Heart right ventricle (tissue), 16 donors: ENCODE measurements at places on chromosomes 1 and 21.

DNA sequence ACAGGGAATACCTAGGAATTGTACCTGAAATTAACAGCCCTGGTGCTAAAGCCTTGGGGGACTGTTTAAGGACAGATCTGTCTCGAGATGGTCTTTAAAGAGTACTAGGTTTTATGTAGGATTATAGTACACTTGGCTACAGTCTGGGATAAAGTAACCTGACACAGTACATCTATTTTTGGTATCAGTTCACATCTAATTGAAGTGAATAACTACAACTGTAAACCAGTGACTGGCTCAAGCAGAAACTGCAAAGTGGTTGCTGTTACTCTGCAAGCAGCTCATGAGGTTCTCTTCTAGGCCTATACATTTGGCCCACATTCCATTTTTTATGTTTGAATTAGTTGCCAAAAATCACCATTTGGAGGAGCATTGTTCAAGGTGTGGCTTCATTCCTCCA, 320.8 kb upstream of the USP25 start:
- no peak for DNase-seq

GRCh38 chr1:113141650-113142473, 68.9 kb downstream of the LRIG2 start:
- no peak for DNase-seq

GRCh38 chr1:27383039-27383605, at the start of gene CD164L2:
Gene CD164L2, minus strand, starts transcription at chr1:27383333. Its CDS starts 94 bp downstream, at chr1:27383239.
- DNase-seq: no peak

GRCh38 chr1:14767075-14767474, 168.6 kb downstream of the KAZN start:
- no peak for DNase-seq

DNA sequence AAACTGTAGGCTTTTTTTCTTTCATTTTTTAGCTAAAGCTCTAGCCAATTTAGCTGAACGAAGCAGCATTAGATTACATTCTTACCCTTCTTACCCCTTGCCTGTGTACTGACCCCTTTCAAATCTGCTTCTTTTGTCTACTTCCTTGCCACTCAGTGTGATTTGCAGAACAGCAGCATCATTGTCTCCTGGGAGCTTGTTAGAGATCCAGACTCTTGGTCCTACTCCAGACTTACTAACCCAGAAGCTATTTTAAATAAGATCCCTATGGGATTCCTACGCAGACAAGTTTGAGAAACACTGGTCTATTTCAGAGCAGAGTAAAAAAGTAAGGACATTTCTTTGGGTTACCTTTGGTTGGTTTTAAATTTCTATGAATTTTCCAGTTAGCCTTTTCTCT, 13.8 kb downstream of the LRRC39 start:
- no peak for DNase-seq

GRCh38 chr1:88043834-88044233, 640.2 kb upstream of the PKN2 start:
- DNase-seq: no peak

GRCh38 chr1:2083666-2084065, 33.5 kb downstream of the PRKCZ start:
- no peak for DNase-seq

DNA sequence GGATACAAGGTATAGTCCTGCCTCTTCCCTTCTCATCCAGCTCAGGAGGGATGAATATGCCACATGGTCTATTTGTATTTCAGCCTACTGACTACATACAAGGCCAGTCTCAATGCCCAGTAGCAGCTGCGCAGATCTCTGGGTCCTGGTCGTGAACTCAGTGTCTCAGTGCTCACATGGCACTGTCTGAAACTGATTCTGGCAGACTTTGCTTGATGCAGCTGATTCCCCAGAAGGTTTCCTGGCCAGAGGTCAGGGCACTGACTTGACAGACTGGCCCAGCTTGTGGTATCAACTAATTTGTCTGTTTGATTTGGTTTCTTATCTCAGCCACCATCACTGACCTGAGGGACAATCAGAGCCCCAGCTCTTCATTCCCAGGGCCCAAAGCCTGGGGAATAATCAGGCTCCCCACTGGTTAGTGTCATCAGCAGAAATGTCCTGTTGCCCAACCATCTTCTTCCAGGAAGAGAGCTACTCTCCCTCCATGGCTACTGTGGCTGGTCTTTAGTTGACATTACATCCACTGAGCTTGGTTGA, 7.5 kb upstream of the SPRR4 start:
- DNase-seq: no peak

- no peak for DNase-seq
Measured at GRCh38 chr1:207987164-207987563, 76.2 kb upstream of the CD34 start.

- no peak for DNase-seq
Measured at GRCh38 chr1:46820076-46820475, 21.2 kb downstream of the CYP4B1 start.

- DNase-seq: no peak
Measured at GRCh38 chr1:226325178-226325577, 16.2 kb upstream of the LIN9 start.

GRCh38 chr21:21001591-21002100, 3.4 kb downstream of the NCAM2 start:
- DNase-seq: no peak

- DNase-seq: no peak
Measured at GRCh38 chr1:147109041-147109440, 63.2 kb downstream of the PRKAB2 start.

GRCh38 chr1:174194461-174194860, 35.1 kb downstream of the RABGAP1L start:
- DNase-seq: no peak

DNA sequence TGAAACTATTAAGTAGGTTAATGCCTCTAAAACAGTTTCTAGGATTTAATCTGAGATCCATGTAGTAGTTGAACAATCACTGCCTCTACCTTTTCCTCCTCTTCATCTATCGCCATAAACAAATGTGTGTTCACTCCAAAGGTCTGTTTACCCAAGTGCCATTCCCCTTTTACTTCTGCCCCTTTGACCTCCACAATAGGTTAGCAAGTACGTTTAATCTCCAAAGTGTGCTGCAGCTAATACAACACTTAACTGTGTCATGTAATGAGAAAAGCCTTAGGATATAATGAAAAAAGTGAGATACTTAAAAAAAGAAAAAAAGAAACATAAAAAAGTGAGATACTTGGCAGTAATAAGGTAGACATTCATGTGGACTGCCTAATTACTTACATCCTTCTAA, 28.2 kb downstream of the GPBP1L1 start:
- no peak for DNase-seq

DNA sequence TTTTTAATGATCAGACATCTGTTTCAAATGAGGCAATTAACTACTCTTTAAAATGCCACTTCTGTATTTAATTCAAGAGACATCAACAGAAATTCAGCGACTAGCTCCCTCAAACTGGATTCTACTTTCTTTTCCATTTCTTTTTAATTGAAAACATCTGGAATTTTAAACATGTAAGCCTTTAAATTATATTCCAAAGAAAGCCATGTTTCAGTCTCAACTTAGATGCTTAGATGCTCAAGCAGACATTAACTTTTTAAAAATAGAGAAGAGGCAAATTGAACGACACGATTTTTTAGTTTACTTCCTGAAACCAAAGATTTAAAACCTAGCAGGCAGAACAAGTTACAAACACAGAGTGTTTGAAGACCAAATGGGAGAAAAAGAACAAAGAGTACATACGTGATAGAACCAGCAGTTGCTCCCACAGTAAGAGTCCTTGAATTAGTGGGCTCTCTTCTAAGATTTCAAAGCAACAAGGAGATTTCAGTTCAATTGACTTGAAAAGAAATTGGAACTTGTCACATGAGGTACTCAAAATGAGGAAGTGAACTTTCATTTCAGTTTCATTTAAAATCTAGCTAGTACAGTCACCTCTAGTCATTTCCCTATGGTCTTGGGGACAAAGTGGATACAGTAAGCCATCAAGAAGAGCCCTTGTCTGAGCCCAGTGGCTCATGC, at the start of gene CTSS:
CTSS (minus strand) TSS at position 483 of the 681 bp plus-strand sequence. CDS start 1,015 bp downstream, outside the sequence.
- no peak for DNase-seq

- DNase-seq: no peak
Measured at GRCh38 chr1:227924833-227925574, 22.7 kb downstream of the WNT9A start.

DNA sequence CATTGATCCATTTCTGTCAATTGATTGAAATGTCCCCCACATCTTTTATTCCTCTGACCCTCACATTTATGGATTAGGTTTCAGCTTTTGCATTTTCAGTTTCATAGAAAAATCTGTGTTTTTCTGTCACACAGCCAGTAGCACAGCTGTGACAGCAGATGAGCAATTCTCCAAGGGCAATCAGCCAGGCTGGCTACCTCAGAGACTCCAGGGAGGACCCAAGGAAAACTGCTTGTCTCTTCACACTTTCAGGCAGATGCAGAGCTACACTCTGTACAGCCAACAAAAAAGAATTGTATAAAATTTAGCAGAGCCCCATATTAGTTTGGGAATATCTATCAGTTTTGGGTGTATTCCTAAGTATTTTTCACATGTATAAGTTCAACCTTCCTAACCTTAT, 257.2 kb downstream of the LRRC7 start:
- DNase-seq: no peak

DNA sequence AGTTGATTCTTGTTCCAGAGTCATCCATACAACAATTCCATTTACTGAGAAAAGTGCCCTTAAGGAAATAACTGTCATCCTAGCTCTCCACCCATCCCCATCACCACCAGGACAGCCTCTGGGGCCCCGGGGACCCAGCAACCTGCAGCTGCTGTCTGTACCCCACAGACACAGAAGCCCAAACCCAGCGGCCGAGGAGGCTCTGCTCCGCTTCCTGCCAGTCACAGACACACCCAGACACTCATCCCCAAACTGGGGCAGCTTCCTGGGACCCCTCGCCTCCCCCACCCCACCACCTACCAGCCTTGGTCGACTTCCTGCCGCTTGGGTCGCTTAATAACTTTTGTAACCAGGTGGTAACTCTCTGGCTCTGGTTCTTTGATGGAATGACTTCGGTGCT, 121.6 kb upstream of the SLC25A33 start:
- DNase-seq: no peak

DNA sequence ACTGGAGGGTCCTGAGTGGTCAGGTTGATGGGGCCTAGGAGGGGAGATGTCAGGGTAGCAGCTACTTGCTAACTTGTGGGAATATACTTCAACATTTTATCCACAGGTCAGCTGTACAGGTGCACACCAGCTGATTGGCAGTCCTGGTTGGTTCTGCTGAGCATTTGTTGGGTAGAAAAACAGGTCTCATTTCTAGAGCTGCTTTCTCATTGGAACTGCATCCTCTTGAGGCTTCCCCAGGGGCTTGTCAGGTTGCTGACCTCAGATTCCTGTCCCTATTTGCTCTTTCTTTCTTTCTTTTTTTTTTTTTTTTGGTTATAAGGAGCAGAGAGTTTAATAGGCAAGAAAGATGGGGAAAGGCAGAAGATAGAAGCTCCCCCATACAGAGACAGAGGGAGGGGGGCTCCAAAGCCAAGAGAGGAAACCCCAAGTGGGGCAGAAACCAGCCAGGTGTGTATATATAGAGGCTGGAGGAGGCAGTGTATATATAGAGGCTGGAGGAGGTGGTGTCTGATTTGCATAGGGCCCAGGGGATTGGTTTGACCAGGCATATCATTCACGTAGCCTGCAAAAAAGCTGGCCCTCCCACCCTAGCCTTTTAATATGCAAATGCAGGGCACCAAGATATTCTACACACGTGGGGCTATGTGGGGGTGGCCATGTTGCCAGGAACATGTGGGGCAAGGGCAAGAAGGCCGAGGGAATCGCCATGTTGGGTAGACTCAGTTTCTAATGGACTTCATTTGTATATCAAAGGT, 57.3 kb upstream of the STUM start:
- DNase-seq: no peak

- DNase-seq: peak; percentile 19
Measured at GRCh38 chr1:13593511-13594131, 10.0 kb downstream of the PDPN start.

DNA sequence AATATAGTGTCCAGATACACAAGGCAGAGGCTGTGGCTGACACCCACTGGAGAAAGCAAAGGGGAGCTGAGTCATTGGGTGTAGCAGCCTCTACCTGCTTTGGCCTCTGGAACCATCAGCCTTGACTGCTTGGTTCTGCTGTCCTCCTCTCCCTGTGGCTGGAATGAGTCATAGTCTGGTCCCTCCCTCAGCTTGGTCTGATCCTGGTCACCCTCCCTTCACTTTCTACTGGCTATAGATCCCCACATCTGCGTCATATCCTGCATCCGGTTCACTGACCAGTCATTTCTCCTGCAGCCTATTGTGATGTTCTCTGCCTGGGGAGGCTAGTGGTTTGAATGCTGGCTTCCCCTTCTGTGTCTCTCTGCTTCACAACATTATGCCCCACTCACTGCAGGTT, 372.8 kb upstream of the DAB1 start:
- no peak for DNase-seq

- no peak for DNase-seq
Measured at GRCh38 chr21:43274946-43275310, 106.1 kb downstream of the CRYAA start.

DNA sequence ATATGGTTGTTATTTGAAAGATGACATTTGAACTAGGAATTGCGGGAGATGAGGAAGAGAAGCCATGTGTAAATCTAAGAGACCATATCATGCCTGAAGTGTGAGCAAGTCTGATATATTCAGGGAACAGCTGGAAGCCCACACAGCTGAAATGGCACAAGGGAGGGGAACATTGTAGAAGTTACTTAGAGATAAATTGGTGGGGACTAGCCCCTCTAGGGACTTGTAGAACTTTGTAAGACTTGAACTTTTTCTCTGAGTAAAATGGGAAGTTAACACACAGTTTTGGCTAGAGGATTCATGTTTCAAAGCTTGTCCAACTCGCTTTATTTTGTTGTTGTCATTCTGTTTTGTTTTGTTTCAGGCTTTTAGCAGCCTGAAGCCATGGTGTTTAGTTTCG, 216.4 kb downstream of the FMN2 start:
- no peak for DNase-seq

GRCh38 chr1:58887059-58887458, 103.2 kb upstream of the JUN start:
- DNase-seq: no peak

GRCh38 chr21:44310628-44311507, 11.0 kb downstream of the PFKL start:
- no peak for DNase-seq

DNA sequence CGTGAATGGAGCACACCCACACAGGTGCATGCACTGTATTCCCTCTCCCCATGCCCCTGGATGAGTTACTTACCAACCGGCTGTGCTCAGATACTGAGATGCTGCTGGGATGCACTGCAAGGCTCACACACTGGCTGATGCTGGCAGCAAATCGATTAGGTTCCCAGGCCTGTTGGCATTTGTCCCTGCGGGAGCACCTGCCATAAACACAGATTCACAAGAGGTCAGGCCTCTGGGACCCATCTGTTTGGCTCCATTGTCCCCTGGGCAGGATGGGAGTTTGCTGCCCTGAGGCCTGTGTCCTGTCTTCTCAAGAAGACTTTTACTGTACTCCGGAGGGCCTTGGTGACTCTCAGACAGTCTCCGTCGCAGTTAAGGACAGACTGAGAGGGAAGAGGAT, 145.4 kb downstream of the PLXNA2 start:
- DNase-seq: no peak
